T-cell (primary cell): ENCODE measurements at places on chromosomes 7 and 10. TPM values are rescaled to one million over a fixed set of nuclear protein-coding genes. Genes with fewer than 3 reads are reported as not detected.

ATOH7 gene
- total RNA-seq = not detected

OPN4 gene
- not detected for total RNA-seq

ZMIZ2 gene
- total RNA-seq = 145 TPM

NPFFR1 gene
- not detected for total RNA-seq

FLNC gene
- 0.05 TPM for total RNA-seq

GJD4 gene
- not detected for total RNA-seq
